ENCODE measurements at places on chromosomes 1 and 21.

- DNase-seq, result peak; percentile 76
These were observed 29.8 kb upstream of the TADA1 start for GRCh38 chr1:166905900-166906299.

DNA sequence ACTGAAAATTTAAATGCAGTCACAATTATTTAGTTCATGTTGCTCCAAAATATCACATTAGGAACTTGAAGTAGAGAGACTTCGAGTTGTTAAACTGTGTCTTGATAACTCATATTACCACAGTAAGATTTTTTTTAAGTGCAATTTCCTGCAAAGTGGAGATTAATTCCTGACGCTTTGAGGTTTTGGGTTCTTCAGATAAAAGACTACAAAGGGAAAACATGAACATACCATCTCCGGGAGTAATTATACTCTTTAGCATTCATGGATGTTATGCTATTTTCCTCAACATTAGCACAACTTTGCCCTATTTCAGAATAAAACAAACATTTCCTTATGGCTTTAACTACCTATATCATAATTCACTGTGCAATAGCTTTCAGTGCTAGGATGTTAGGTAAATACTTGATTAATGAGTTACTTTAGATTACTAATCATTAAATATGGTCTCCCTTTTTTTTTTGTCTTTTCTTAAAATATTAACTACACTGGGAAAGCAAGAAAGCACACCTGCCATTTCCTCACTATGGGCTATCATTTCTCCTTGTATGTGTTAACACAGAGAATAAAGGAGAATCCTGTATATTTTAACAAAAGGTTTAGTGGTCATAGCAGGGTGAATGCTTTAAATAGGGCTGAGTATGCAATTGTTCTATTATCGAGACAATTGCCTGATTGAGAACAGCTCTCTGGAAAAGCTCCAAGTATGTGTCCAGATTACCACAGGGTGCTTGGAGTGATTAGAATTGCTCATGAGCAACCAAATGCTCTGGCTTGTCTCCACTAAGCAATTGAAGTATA is 252.5 kb upstream of the C1orf105 start:
- DNase-seq, result peak; percentile 59

- no peak for DNase-seq
These were observed 15.8 kb upstream of the TRIM45 start for GRCh38 chr1:117137281-117137855.

GRCh38 chr1:173301507-173301906 is 94.4 kb upstream of the TNFSF4 start:
- DNase-seq, result no peak

DNA sequence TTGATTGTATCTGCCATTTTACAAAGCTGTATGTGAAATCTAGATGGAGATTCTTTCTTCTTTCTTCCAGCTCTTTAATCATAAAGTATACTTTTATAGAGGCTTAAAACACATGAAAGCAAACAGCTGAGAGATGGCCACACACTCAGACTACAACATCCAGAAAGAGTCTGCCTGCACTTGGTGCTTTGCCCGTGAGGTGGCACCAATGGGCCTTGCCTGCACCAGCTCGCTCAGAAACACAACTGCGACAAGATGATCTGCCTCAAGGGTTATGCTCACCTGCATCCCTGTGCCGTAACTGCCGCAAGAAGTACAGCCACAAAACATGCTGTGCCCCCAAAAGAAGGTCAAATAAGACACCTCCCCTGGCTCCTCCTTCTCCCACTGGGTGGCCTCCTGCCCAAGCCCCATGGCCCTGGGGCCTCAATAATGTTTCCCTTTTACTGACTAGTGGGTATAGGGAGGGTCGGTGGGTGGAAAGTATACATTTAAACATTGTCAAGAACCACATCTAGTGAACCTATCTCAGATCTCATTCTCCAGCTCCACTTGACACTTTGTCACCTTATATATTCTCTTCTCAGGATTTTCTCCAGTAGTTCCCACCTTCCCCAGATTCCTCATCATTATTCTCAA is 66.7 kb upstream of the ANGPTL3 start:
- DNase-seq, result peak; percentile 36

- DNase-seq, result no peak
These were observed 234.9 kb downstream of the RHOU start for GRCh38 chr1:228969953-228970800.

- no peak for DNase-seq
These were observed 878 bp downstream of the OR11L1 start for GRCh38 chr1:247840818-247841217.

GRCh38 chr1:100074604-100075395 is 57.9 kb downstream of the SASS6 start:
- DNase-seq, result peak; percentile 20

All from LHCN-M2 (cell line).